Daoy (cell line): ENCODE measurements at places on chromosomes 2 and 18. TPM values are rescaled to one million over a fixed set of nuclear protein-coding genes. Genes with fewer than 3 reads are reported as not detected.
A peak's percentile ranks its signal among the peaks of the same experiment; 100 is the strongest.

- no peak for DNase-seq
These were observed 42.8 kb downstream of the EEF1B2 start for GRCh38 chr2:206202446-206202845.

DNA sequence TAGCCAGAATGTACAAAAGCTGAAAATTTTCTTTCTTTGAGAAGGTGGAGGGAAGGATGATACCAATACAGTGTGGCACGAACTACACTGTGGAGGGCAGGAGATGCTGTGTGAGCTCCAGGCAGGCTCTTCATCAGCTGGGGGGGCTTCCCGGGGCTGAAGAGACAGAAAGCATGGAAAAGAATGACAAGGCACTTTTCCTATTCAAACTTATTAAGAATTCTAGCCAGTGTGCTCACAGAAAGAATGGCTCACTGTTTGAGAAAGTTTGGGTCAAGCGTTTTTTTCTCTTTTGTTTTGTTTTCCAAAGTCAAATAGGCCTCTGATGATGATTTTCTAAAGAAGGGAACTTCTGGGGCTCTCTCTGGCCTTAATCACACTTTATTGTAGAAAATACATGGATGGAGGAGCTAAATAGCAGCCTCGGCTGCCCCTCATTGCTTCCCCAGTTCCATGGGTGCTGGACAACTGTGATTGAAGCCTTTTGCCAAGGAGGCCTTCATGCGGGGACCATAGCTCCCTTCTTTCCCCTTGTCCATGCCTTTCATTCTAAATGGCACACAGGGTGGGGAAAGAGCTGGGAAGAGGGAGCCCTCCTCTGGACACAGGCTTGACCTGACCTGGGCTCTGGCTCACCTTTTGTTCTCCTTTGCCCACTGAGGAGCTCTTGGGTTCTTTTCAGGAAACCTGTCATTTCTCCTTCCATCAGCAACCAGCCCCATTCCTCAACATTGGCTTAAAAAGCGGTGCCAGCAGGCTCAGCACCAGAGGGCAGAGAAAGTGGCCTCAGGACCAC lies 130.6 kb downstream of the TDRD15 start:
- no peak for DNase-seq

DNA sequence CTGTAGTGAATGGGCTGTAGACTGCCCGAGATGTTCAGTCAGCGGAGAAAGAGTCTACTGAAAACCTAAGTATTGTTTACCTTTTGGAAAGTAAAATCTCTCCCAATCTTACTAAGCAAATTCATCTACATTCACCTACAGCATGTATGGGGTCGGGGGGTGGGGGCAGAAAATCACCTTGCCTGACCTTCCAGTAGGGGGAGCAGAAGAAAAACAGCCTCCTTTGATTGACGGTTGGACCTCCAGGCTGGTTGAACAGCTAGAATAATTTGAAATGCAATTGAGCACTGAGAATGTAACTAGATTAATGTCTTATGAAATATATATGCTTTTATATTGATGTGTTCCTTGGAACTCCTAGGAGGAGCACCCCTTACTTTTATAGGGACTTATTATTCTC lies 10.0 kb downstream of the LRATD1 start:
- DNase-seq = no peak

DNA sequence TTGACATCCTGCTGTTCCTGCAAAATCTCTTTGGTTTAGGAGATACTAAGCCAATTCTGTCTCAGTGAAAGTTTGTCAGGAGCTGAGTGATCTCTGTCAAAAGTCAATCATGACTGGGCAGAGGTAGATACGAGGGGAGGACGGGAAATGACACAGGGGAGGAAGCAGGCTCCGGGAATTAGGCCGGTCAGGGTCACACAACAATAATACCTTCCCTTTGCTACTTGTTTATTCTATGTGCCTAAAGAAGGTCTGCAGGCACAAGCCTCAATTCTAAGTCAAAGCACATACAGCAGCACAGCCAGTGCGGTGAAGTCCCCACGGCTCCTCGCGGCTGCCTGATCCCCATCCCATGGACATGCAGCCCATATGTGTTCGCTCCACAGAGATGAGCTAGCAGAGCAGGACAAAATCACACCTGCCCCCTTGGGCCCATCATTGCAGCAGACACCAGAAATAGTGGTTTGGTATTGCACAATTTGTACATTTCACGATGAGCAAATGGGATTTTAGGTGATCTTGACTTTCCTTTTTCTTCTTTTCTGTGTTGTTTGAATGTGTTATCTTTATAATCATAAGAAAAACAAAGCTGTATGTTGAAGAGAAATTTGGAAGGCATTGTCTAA lies 141.4 kb downstream of the VAPA start:
- no peak for DNase-seq

- no peak for DNase-seq
These were observed 141.6 kb downstream of the UBE2E3 start for GRCh38 chr2:181121996-181122395.

- DNase-seq = no peak
These were observed 124.6 kb downstream of the LRATD1 start for GRCh38 chr2:14756981-14757657.

- DNase-seq = no peak
These were observed 244.5 kb downstream of the MEIS1 start for GRCh38 chr2:66679442-66679841.

GRCh38 chr2:154696369-154696768 lies 2.1 kb upstream of the KCNJ3 start:
- DNase-seq = no peak

DNA sequence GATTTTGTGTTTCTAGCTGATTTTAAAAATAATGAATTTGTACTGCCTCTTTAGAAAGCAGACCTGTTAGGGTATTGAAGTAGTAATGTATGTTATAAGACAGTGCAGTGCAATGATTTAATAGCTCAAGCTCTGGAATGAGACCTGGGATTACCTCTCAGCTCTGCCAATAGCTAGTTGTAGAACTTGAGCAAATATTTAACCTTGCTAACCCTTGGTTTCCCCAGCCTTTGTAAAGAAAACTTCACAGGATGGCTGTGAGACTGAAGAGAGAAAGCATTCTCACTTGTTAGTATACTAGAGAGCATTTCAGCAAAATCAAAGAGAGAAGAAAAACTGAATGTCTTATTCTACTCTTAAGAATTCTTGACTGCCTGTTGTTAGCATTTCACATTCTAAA lies 293.9 kb downstream of the KIAA1328 start:
- no peak for DNase-seq

DNA sequence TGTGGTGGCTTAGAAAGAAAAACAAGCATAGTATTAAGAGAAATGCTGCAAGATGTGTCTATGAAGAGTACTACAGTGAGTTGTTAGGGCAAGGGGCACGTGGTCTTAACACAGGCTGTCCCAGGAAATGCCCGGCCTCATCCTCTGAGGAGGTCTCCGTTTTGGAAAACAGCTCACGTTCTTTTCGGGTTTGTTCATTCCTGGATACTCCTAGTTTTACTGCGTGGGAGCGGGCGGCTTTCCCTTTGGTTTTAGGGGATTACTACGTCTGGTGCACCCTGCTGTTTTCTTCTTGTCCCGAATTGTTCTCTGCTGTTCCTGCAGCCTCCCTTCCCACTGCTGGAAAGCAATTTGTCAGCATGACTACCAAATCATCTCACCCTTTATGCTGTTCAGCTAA lies 55.5 kb upstream of the RAB6D start:
- peak; percentile 20 for DNase-seq

GRCh38 chr2:30862054-30862651 lies 54.9 kb upstream of the CAPN13 start:
- peak; percentile 73 for DNase-seq

- DNase-seq = no peak
These were observed 96.8 kb downstream of the POLE4 start for GRCh38 chr2:75055142-75055819.

- peak; percentile 1 for DNase-seq
These were observed 188.0 kb downstream of the CDH7 start for GRCh38 chr18:65938592-65939372.

GRCh38 chr2:56100791-56101312 lies 82.9 kb upstream of the CCDC85A start:
- DNase-seq = no peak

DNA sequence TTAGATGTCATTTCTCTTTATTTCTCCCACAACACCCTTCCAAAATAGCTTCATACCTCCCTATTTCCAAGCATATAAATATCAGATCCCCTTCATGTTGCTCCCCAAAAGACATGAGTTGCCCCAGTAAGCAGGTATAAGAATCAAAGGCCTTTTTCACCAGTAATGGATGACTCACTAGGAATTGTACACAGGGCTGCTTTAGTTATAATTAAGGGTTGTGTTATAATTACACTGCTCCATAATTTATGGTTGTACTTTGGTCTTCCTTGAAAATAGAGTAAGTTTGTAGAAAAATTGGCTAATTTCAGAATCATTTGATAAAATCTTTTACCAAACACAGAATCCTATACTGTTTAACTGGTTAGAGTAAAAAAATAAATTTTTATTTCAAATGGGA lies 8.8 kb upstream of the AQP4 start:
- DNase-seq = no peak

DNA sequence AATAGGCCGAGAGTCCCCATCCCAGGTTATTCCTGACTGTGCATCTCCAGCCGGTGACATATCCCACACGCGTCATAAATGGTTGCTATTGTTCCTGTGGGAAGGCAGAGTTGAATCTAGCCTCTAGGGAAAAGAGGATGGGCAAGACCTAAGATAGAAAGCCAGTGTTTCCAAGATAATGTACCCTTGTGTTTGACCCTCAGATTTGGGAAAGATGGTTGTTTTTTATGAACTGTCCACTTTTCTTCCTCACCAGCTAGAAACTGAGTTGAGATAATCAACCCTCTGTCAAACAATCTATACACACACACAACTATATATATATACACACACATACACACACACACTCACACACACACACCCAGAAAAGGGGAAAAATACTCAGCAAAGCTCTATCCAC lies 131.0 kb downstream of the PRKCE start:
- DNase-seq = no peak

DNA sequence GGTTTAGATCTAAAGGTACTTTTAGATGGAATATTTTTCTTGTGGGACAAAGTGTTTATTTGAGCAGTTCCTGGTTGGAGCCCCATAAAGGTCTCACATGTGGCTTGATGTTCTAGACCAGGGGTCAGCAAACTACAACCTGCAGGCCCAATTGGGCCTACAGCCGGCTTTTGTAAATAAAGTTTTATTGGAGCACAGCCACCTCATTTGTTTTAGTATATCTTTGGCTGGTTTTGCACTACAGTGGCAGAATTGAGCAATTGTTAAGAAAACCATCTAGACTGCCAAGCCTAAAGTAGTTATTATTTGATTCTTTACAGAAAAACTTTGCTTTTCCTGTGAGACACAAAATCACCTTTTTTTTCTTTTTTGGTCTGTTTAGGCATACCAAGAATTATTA lies 41.6 kb downstream of the NDC80 start:
- DNase-seq = no peak

GRCh38 chr2:10172033-10172871 lies 49.7 kb downstream of the RRM2 start:
- DNase-seq = no peak

GRCh38 chr2:128805918-128806317 lies 487.2 kb upstream of the HS6ST1 start:
- no peak for DNase-seq

HSBP1L1 gene
- 0.18 and 0.69 TPM in 2 replicates for total RNA-seq

IGFBP2 gene
- total RNA-seq = 14.9 and 17.2 TPM in 2 replicates

TRIP12 gene
- 114 and 121 TPM in 2 replicates for total RNA-seq

IL1F10 gene
- not detected in 2 replicates for total RNA-seq

BCL11A gene
- total RNA-seq = 4.5 and 7.8 TPM in 2 replicates

PTPRM gene
- 6.8 and 13.0 TPM in 2 replicates for total RNA-seq

DTNA gene
- 12.1 and 14.3 TPM in 2 replicates for total RNA-seq
